ENCODE measurements at places on chromosomes 12 and 14.

DNA sequence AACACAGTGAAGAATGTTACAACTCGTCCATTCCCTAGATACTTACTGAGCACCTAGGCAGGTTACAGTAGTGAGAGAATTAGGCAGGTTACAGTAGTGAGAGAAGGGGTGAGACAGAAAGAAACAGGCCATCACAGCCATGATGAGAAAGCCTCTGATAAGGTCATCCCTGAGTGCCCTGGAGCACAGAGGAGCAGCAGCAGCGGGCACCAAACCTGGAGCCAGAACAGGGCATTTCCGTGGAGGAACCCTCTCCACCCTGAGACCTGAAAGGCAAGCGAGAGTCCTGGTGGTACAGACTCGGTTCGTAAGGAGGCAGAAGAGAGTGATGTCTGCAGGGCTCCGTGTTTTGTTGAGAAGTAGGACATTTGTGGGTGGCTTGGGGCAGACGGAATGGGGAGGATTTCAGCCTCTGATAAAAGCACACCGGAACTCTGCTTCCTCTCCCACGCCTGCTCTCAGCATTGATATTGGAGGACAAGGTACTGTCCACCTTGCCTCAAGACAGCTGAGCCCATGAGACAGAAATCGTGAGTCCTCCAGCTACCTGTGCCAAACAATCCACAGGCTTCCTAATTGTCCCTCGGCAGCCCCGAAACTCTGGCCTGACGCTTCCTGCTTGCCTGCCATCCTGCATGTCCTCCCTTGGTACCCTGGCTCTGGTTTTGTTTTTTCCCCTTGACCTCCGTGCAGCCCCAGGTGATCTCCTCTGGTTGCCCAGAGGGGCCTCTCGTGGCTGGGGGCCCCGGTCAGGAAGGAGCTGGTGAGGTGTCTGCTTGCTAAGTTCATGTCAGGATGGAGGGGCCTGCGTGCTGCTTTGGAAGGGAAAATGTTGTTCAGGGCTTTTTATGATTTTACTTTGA, 136.1 kb downstream of the GCH1 start:
- DNase-seq: no peak

DNA sequence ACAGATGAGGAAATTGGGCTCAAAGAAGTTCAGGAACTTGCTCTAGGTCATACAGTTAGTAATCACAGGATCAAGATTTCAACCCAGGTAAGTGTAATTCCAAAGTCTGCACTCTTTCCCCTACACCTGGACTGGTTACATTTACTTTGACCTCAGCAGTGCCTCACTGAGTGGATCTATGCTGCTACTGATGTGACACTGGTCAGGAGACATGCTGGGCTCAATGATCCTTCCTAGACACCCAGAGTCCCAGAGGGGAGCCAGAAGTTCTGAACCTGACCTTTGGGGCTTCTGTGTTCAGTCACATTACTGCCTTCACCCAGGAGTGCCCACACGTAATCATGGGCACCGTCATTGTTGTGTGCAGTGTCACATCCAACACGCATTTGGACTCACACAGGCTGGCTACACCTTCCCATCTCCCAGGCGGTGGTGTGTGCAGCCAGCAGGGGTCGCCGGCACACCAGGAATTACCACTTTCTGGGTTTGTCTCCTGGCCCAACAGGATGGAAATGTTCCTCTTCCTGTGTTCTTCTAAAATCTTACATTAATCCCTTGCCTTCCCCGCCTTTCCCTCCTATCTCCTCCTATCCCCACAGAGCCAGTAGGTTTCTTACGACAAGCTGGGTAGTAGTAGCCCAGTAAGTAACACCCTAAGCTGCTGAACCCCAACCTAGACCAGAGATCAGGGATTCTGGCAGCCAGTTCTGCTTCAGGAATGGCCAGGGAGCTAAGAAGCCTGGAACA, 25.6 kb downstream of the CALCOCO1 start:
- DNase-seq: no peak

DNA sequence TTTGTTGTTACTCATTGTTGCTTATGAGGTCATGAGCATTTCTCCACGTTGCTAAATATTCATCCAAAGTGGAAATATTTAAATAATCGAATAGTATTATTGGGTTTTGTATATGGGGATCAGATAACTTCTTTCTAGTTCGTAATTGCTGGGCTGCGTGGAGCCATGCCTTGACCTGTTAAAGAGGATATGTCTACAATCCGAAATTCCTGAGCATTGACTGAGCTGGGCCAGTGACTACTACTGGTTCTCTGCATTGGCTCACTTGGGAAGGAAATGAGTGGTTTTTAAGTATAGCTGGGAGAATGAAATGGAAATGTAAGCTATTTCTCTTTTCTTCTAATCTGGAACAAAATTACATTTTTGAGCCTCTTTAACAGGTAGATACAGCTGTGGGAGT, 163.2 kb downstream of the RPL10L start:
- no peak for DNase-seq

DNA sequence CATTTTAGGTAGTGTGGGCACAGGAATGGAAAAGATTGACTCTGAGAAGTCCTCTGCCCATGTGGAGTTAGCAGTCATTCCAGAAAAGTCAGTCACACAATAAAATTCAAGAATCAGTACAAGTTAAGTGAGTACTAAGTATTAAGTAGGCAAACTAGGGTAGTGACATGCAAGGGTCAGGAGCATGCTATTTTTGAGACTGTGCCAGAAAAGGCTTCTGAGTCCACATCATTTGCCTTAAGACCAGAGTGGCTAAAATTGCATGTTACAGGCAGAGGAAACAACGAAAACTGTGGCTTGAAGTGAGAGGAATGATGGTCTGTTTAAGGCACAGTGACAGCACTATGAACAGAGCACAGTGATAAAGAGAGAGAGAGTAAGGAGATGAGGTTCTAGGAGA, 108.9 kb downstream of the SLC6A15 start:
- no peak for DNase-seq
